ENCODE measurements at places on chromosomes 3 and 15.

GRCh38 chr15:62452667-62453066 lies 287.6 kb upstream of the C2CD4B start:
- no peak for DNase-seq

- DNase-seq: no peak
Observed at GRCh38 chr3:155869691-155870090, 759 bp upstream of the GMPS start.

GRCh38 chr15:98953000-98953787 lies 54.4 kb downstream of the PGPEP1L start:
- no peak for DNase-seq

DNA sequence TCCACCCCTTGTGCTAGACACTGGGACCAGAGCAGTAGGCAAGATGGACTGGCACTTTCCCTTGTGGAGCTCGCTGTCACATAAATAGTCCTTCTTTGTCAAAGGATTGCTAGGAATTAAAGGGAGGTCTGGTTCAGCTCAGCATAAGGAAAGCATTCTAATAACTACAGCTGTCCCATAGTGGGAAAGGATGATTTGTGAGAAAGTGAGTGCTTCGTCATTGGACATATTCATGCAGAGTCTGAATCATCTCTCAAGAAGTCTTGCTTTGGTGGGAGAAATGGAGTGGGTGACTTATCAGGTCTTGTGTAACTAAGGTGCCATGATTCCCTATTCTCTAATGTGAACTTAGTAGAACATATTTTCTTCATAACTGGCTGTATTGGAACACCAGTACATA lies 14.7 kb downstream of the PPARG start:
- no peak for DNase-seq

GRCh38 chr3:61358364-61358763 lies 107.1 kb upstream of the FHIT start:
- DNase-seq: no peak

DNA sequence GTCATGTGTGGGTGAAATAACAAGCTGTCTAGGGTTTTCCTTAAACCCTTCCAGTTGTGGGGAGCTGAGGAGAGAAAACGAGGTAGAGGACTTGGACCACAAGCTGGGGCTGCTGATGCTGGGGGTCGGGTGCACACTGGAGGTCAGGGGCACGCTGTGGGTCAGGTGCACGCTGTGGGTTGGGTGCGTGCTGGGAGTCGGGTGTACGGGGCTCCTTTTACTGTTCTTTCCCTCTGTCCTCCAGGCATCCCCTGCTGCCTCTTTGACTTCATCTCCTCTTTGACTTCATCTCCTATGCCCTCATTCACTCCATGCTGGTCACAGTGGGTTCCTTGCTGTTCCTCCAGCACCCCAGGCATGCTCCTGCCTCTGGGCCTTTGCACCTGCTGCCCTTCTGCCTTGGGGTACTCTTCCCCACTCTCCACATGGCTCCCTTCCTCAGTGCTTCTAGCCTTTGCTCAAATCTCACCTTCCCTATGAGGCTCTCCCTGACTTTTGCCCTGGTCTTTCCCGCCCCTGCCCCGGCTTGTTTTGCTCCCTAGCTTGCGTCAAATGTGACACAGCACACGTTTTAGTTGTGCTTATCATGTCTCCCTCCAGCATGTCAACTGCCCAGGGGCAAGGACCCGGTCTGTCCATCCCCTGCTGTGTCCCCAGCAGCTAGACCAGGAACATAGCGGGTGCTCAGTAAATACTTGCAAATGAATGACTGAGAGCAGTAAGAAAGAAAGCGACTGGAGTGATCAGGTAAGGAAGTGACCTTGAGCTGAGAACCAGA lies 45.4 kb downstream of the WNT7A start:
- no peak for DNase-seq

DNA sequence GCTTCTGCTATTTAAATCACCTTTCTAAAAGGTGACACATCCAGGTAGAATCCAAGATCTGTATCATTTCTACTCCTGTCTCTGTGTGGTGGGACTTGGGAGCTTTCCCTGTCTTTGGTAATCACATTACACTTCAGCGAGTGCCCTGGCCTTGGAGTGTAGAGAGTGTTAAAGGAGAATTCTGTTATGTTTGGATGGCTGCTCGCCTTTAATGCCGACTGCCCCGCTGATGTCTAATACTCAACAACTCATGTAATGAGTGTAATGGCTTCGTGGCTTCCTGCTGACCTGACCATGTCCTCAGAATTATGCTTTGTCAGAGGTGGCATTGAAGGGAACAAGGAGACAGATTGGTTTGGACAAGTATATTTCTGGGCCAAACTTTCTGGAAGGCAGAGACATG lies 66.3 kb upstream of the LRTM1 start:
- no peak for DNase-seq

GRCh38 chr3:69260216-69260787 lies 125.6 kb downstream of the FRMD4B start:
- no peak for DNase-seq

- DNase-seq: no peak
Observed at GRCh38 chr3:179613807-179614206, 9.2 kb downstream of the NDUFB5 start.

DNA sequence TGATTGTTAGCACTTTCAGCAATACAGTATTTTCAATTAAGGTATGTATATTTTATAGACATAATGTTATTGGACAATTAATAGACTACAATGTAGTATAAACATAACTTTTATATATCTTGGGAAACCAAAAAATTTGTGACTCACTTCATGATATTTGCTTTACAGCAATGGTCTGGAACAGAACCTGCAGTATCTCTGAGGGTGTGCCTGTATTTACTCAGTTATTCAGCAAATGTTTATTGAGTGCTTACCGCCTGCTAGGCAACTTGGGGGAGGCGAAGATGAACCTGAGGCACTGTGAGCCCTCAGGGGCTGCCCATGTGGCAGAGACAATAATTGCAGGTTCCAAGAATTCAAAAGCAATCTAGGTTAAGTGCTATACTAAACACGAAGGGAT lies 144.8 kb downstream of the GABRB3 start:
- DNase-seq: no peak

- no peak for DNase-seq
Observed at GRCh38 chr15:34810443-34811129, 15.2 kb upstream of the ACTC1 start.

DNA sequence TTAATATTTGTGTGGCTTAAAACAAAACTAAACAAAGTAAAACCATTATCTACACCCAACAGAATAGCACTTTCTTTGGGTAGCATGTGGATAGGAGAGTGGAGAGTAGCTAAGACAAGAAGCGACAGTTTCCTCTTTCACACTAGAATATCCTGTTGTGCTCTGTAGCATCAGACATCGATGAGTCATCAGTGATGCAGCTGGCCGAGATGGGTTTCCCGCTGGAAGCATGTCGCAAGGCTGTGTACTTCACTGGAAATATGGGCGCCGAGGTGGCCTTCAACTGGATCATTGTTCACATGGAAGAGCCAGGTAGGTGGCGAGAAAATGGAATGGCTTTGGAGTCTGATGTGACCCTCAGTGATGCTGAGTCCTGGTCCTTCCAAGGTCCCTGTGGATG lies 108.1 kb downstream of the USP13 start:
- DNase-seq: no peak

GRCh38 chr3:126955004-126955790 lies 27.7 kb upstream of the PLXNA1 start:
- no peak for DNase-seq

DNA sequence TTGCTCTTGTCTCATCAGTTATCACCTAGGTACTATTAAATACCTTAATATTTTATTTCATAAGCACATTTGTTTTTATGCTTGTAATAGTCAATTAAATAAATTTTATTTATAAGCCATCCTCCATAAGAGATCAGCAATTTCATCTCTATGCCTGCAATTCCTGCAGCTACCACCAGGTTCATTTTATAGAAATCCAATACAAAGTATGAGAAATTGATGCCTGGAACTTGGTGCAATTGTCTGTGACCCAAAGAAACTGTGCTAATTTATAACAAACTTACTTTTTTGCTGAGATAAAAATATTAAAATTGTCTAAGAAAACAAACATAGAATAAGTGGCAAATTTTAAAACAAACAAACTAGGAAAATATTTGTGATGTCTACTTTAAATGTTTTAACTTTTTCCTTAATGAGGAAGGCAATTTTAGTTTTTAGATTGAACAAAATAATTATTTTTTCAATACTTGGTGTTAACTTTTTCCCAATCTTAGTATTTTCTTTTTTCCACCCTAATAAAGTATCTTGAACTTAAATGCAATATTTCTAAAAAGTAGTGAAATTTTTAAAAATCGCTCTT lies 1026.6 kb downstream of the ROBO1 start:
- DNase-seq: no peak

DNA sequence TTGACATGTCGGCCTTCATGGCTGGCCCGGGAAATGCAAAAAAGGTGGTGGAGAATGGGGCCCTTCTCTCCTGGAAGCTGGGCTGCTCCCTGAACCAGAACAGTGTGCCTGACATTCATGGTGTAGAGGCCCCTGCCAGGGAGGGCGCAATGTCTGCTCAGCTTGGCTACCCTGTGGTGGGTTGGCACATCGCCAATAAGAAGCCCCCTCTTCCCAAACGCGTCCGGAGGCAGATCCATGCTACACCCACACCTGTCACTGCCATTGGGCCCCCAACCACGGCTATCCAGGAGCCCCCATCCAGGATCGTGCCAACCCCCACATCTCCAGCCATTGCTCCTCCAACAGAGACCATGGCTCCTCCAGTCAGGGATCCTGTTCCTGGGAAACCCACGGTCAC lies 23.1 kb upstream of the BSN start:
- no peak for DNase-seq

DNA sequence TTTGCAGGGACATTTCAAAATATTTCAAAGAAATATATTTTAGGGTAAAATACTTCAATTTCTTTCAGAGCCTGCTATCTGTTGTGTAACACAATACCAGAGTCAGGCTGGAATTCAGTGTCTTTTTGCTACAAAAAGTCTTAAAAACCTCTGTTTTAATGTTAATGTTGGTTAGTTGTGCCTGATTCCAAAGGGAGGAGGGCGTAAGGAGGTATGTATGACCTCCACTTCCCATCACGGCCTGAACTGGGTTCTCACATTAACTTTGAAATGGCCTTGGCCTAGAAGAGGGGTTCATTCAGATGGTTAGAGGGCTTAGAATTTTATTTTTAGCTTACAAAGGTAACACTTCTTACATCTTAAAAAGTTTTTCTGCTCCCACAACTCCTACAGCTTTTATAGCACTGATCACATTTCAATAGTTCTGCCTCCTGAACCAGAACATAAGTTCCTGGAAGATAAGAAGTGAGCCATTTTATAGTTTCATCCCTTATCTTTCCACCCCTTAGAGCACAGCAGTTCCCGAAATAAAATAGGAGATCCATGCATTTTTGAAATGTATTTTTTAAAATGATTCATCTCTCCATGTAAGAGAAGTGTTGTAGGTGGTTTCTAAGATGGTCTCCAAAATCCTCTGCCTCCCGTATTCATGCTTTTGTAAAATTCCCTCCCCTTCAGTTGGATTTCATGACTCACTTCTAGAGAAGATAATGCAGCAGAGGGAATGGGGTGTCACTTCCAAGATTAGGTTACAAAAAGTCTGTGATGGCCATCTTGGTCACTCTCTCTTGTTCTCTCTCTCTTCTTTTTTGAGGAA lies 543.1 kb upstream of the NECTIN3 start:
- DNase-seq: no peak

- DNase-seq: no peak
Observed at GRCh38 chr3:52038227-52038626, 18.1 kb downstream of the DUSP7 start.

- no peak for DNase-seq
Observed at GRCh38 chr3:94643400-94643799, 580.5 kb downstream of the NSUN3 start.

GRCh38 chr3:174755833-174756829 lies 103.0 kb upstream of the NAALADL2 start:
- DNase-seq: no peak

- no peak for DNase-seq
Observed at GRCh38 chr3:187735383-187735782, 9.9 kb downstream of the BCL6 start.

Data from activated CD8-positive, alpha-beta memory T cell treated with anti-CD3 and anti-CD28 coated beads, Interleukin-2, amount 50 U/mL, for 4 hours (primary cell).